ENCODE measurements at places on chromosomes 11 and 22. TPM values are rescaled to one million over a fixed set of nuclear protein-coding genes. Genes with fewer than 3 reads are reported as not detected.
A peak's percentile ranks its signal among the peaks of the same experiment; 100 is the strongest.

- DNase-seq, result no peak
Observed at GRCh38 chr11:67438158-67438902, 848 bp upstream of the PTPRCAP start.

DNA sequence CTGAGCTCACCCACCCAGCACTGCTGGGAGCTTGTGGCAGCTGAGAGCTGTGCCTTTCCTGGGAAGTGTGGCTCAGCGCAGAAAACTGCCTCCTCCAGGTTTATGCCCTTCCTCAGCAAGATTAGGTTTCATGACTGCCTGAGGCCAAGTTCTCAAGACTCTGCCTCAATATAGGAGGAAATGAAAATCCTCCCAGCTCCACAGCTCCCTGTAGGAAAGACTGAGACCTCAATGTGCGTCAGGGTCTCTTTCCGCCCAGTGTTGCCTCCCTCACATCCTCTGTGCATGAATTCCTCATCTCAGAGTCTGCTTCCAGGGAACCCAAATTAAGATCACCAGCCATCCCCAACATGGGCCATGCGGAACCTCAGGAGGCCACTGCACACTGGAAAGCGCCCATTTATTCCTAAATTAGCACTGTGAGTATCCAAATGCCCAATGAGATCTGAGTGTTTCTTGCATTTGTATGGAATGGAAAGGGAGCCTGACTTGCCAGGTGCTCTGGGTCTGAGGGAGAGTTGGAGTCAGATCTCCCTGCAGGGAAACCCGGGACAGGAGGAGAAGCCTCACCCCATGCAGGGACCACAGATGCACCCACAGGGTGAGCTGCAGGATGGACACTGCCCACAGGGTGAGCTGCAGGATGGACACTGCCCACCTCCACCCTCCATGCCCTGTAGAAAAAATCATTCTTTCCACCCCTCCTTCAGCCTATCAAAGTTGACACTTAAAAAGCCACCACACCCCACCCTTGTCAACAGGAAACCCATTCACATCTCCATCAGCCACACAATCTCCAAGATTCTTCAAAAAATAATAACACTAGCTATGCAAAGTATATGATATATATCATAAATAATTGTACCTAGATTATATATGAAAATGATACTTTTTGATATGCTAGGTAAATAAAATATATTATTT is 97.4 kb upstream of the IGLL5 start:
- DNase-seq, result no peak

GRCh38 chr11:30393012-30393411 is 70.1 kb downstream of the ARL14EP start:
- no peak for DNase-seq

SLC22A6 gene
- not detected for total RNA-seq

APOL6 gene
- 29.4 TPM for total RNA-seq

DNA sequence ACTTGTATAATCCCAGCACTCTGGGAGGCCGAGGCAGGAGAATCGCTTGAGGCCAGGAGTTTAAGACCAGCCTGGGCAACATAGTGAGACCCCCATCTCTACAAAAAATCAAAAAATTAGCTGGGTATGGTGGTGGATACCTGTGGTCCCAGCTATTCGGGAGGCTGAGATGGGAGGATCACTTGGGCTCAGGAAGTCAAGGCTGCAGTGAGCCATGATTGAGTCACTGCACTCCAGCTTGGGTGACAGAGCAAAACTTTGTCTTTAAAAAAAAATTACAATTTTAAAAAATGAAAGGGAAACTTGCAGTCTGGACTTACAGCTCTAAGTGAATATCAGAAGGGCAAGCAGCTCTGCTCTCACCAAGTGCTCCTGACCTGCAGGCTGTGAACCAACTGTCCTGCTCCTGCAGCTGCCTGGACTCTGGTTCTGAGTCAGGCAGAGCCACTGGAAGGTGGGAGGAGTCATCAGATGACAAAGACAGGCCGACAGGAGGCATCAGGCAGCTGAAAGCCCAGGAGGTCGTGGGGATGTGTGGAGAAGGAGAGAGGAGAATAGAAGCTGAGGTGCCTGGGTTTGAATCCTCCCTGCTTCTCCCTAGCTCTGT is 9.6 kb downstream of the SMTNL1 start:
- no peak for DNase-seq

- no peak for DNase-seq
Observed at GRCh38 chr11:101458161-101458560, 125.6 kb downstream of the TRPC6 start.

DNA sequence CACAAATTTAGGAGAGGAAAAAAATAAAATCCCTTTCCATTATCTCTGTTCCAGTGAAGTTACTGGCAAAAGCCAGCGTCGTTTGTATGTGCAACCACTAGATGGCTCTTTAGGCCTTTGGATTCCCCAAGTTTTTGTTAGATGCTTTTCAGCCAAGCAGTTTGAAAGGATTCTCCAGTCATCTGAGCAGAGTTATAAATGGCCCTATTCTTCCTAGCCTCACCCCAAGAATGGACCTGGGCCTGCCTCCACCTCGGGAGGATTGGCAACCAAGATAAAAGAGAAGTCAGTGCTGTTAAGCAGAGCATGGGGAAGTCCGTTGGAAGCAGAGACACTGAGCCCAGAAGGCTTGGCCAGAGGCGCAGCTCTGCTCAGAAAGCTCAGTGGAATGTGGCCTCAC is 15.4 kb downstream of the FAM181B start:
- peak; percentile 66 for DNase-seq

RIMBP3B gene
- 0.09 TPM for total RNA-seq

DNA sequence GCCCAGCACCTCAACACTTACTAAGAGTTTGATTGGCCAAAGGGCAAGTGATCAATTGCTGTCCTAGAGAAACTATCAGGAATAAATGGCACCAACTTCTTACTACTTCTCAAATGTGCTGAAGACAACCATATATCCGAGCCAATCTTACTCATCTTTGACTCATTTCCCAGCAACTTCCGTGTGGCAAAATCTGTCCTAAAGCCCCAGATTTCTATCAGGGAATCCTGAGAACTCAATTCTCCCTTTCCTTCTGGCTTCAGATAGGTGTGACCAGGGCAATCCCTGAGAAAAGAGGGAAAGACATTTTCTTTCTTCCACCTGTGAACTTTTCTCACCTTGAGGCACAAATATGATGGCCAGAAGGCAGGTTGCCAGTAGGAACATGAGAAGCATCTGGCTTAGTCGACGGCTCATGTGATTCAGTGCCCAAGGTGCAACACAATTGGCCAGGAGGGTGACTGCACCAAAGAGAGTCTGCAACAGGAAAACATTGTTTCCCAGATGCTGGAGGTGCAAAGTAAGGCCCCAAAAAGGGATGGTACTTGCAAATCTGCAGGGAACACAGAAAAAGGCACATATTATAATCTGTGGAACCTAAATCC is 21.8 kb upstream of the SLC22A24 start:
- no peak for DNase-seq

OPCML gene
- total RNA-seq, result 0.82 TPM

PNPLA5 gene
- not detected for total RNA-seq

GRCh38 chr11:100220801-100221200 is 466.3 kb upstream of the ARHGAP42 start:
- DNase-seq, result no peak

DNA sequence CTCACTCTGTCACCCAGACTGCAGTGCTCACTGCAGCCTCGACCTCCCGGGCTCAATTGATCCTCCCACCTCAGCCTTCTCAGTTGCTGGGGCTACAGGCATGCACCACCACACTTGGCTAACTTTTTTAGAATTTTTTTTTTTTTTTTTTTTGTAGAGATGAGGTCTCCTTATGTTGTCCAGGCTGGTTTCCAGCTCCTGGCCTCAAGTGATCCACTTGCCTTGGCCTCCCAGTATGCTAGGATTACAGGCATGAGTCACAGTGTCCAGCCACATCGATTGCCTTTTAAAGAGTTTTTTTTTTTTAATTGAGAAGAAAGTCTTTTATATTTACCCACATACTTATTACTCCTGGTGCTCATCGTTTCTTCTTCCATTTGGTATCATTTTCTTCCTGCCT is 30.0 kb downstream of the PARVG start:
- DNase-seq, result peak; percentile 73

MMP3 gene
- total RNA-seq, result 3.3 TPM

KCNK4 gene
- total RNA-seq, result not detected

DNA sequence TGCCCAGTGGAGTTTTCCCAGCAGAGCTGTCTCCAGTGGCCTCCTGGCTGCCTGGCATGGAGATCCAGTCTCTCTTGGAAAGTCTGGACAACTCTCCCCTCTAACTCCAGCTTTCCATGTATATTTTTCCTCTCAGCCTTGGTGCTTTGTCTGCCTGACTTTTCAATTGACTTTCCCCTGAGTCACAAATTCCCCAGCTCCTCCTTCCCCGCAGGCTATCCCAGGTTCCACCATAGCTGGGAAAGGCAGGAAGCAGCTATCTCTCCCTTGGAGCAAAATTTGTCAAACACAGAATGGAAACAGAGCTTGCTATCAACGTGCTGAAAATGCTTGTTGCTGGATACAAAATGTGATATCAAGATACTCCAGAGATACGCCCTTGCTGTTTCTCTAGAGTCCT is 384.8 kb downstream of the TMEM135 start:
- DNase-seq, result peak; percentile 44

DNA sequence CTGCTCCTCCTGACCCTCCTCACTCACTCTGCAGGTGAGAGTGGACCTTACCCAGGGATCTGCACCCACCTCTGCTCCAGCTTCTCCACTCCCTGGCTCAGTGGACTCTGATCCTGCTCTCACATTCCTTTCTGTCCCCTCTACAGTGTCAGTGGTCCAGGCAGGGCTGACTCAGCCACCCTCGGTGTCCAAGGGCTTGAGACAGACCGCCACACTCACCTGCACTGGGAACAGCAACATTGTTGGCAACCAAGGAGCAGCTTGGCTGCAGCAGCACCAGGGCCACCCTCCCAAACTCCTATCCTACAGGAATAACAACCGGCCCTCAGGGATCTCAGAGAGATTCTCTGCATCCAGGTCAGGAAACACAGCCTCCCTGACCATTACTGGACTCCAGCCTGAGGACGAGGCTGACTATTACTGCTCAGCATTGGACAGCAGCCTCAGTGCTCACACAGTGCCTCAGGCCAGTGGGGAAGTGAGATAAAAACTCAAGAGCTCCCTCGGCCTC is 29.7 kb upstream of the VPREB1 start:
- no peak for DNase-seq

DNA sequence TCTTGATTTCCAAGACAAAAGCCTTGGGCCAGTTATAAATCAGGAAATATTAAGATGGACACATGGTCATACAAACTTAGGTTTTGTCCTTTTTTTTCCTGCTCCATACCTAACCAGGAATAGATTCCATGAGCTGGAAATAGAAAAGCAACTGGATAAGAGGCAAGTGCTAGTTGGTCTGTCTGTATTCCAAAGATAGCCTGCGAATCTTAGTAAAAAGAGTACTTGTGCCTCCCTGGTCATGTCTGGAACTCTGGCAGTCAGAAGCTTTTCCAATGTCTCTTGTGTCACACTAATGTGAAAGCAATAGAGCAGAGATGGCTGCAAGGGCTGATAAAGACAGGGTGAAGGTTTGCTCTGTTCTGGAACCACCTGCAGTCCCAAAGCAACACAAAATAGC is 590.2 kb upstream of the ANO5 start:
- no peak for DNase-seq

KRTAP5-9 gene
- not detected for total RNA-seq

HTR3A gene
- not detected for total RNA-seq

GRCh38 chr11:128686745-128687177 is 7.1 kb upstream of the FLI1 start:
- peak; percentile 43 for DNase-seq

DNA sequence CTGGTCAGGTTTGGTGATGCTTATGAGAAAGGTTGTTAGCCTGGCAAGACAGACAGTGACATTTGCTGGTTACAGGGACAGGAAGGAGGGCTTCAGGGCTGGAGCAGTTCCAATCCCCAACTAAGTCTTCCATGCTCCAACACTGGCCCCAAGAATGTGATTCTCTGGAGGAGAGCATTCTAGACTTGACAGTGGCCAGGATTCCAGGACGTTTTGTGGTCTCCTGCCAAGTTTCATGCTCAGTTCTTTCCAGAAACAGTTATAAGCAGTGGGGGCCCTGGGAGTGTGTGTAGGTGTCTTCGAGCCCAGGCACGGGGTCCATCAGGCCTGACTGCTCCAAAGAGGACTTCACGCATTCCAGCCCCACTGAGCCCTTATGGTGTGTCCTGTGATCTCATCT is 8.9 kb upstream of the GRK3 start:
- DNase-seq, result no peak

SPI1 gene
- not detected for total RNA-seq

DNA sequence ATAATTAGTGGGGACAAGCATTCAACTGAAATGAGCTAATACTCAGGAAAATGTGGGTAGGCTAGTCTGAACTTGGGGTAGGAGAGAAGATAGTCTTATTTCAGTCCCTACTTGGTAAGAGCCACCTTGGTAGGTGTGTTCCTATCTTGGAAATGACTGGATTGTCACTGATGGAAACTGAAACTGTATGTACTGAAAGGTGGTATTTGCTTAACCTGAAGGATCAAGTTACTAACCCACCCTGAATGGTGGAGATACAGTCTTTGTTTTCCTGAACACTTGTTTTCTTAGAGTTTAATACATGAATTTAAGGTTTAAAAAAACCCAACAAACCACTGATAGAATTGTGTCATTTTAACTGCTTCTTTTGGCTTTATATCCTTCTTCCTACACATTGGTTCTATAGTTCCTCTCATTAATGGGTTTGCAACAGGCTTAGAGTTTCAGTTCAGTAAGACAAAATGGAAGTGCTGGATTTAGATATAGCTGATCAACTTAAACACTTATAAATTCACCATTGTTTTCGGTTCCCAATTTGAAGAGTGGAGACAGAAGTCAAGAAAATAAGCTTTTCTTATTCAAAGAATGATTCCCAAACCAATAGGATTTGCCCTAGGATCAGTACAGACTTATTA is 4.2 kb downstream of the FAR1 start:
- DNase-seq, result no peak

NAALAD2 gene
- total RNA-seq, result 7.9 TPM

DNA sequence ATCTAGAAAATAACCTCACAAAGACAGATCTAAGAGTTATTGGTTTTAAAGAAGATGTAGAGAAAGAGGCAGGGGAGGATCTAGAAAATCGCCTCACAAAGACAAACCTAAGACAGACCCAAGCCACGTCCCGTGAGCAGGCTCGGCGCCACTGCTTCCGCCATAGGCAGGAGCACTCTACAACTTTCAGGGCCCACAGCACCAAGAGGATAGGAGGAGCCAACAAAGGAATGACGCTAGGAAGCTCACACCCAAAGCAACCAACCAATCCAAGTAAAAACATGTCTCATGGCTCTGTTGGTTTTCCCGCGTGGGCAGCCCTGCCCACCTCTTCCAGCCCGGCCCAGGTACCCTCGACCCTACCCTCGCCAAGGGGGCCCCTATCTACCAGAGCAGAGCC is 4167.4 kb upstream of the OR11H1 start:
- no peak for DNase-seq

- no peak for DNase-seq
Observed at GRCh38 chr22:44683237-44683636, 18.8 kb upstream of the PRR5 start.

- no peak for DNase-seq
Observed at GRCh38 chr22:33272871-33273270, 214.7 kb upstream of the SYN3 start.

OR52A1 gene
- not detected for total RNA-seq

KBTBD3 gene
- total RNA-seq, result 4.3 TPM
